CD4-positive, alpha-beta memory T cell (primary cell): ENCODE measurements at places on chromosomes 6 and 20. TPM values are rescaled to one million over a fixed set of nuclear protein-coding genes. Genes with fewer than 3 reads are reported as not detected.

- no peaks in the 10 kb centered on the region for H3K36me3 ChIP-seq
- no peak for DNase-seq
- H3K27ac ChIP-seq, result no peak overlapping the region
- no peaks in the 10 kb centered on the region for H3K27me3 ChIP-seq
These were observed 655.0 kb upstream of the HS3ST5 start for GRCh38 chr6:114997813-114998292.

Gene AKAP12
- polyA plus RNA-seq, result not detected

DNA sequence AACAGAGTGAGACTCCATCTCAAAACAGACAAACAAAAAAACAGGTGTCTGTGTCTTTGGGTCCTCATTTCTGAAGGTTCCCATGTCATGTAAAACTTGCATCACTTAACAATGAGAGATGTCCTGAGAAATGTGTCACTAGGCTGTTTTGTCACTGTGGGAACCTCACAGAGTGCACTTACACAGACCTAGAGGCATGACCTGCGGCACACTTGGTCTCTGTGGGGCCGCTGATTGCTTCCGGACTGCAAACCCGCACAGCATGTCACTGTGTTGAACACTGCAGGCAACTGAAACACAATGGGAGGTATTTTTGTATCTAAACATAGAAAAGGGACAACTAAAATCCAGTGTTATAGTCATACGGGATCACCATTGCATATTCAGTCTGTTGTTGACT is 42.3 kb upstream of the TMEM181 start:
- peaks cover 33% of the 10 kb centered on the region for H3K4me1 ChIP-seq
- H3K27me3 ChIP-seq, result no peaks in the 10 kb centered on the region
- no peaks in the 10 kb centered on the region for H3K36me3 ChIP-seq
- DNase-seq, result no peak

Gene EPHA7
- not detected for polyA plus RNA-seq

DNA sequence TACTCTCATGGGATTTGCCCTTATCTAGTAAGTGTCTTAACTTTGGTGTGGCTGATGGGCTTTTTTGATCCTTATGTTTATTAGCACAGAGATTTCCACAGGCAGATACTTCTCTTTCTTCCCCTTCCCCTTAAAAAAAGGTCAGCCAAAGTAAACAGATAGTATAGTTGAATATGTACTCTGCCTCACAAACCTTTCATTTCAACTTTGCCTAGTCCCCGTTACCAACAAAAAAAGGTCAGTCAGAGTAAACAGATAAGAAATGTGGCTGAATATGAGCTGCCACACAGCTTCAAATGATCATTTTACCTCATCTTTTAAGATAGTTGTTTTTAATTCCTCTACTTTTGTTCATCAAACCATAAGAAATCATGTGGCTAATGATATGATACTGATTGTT is 34.1 kb upstream of the SLC35D3 start:
- H3K27me3 ChIP-seq, result no peaks in the 10 kb centered on the region
- no peak for DNase-seq
- no peaks in the 10 kb centered on the region for H3K36me3 ChIP-seq
- H3K4me3 ChIP-seq, result no peak overlapping the region
- H3K4me1 ChIP-seq, result no peaks in the 10 kb centered on the region
